ENCODE measurements at places on chromosomes 13 and 19.

- no peak for DNase-seq
- peak overlapping the region; percentile 96 for H3K4me3 ChIP-seq
- H3K27me3 ChIP-seq = no peaks in the 10 kb centered on the region
- H3K4me1 ChIP-seq = no peaks in the 10 kb centered on the region
- H3K36me3 ChIP-seq = no peaks in the 10 kb centered on the region
Measured at GRCh38 chr19:52942386-52943133, 19.3 kb upstream of the ZNF888 start.

- no peak overlapping the region for H3K27ac ChIP-seq
- no peaks in the 10 kb centered on the region for H3K27me3 ChIP-seq
- H3K36me3 ChIP-seq = no peaks in the 10 kb centered on the region
- no peak overlapping the region for H3K4me3 ChIP-seq
Measured at GRCh38 chr13:24630851-24631620, 49.2 kb upstream of the ATP12A start.

GRCh38 chr13:29423050-29423449, 172.4 kb downstream of the SLC7A1 start:
- no peaks in the 10 kb centered on the region for H3K36me3 ChIP-seq
- DNase-seq = no peak
- no peak overlapping the region for H3K27ac ChIP-seq
- H3K4me3 ChIP-seq = no peak overlapping the region

GRCh38 chr13:113916330-113916815, 52.5 kb upstream of the GAS6 start:
- H3K4me1 ChIP-seq = no peaks in the 10 kb centered on the region
- H3K27me3 ChIP-seq = no peaks in the 10 kb centered on the region
- H3K4me3 ChIP-seq = no peak overlapping the region
- H3K36me3 ChIP-seq = no peaks in the 10 kb centered on the region
- no peak for DNase-seq

- no peaks in the 10 kb centered on the region for H3K27me3 ChIP-seq
- no peak for DNase-seq
- H3K4me3 ChIP-seq = no peak overlapping the region
- H3K36me3 ChIP-seq = no peaks in the 10 kb centered on the region
- no peaks in the 10 kb centered on the region for H3K4me1 ChIP-seq
- no peak overlapping the region for H3K27ac ChIP-seq
Measured at GRCh38 chr13:109548374-109548773, 238.0 kb downstream of the IRS2 start.

DNA sequence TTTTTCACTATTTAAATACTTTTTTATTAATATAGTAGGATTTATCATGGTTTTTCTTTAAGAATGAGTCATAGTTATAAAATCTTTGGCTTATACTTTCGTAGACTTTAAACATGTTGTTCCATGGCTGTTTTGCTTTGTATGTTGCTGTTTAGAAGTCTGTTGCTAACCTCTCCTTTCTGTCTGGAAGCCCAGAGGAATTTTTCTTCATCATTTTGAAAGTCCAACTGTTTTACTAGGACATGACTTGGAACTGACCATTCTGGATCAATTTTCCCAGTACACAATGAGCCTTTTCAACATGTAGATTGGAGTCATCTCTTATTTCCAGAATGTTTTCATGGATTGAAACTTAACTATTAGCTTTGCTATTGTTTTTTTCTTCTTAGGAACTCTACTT, 7.9 kb downstream of the CAB39L start:
- H3K36me3 ChIP-seq = no peaks in the 10 kb centered on the region
- no peaks in the 10 kb centered on the region for H3K27me3 ChIP-seq
- DNase-seq = no peak
- H3K4me3 ChIP-seq = no peak overlapping the region

DNA sequence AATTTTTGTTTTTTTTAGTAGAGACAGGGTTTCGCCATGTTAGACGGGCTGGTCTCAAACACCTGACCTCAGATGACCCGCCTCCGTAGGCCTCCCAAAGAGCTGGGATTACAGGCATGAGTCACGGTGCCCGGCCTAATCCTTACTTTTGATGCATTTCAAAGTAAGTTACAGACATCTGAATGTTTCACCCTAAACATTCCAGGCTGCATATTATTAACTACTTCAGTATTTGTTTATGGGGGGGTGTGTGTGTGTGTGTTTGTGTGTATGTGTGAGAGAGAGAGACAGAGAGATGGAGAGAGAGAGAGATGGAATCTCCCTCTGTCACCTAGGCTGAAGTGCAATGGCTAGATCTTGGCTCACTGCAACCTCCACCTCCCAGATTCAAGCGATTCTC, 13.1 kb downstream of the SULT2B1 start:
- no peak overlapping the region for H3K27ac ChIP-seq
- H3K4me1 ChIP-seq = peaks cover 13% of the 10 kb centered on the region
- no peaks in the 10 kb centered on the region for H3K27me3 ChIP-seq
- no peak overlapping the region for H3K4me3 ChIP-seq

DNA sequence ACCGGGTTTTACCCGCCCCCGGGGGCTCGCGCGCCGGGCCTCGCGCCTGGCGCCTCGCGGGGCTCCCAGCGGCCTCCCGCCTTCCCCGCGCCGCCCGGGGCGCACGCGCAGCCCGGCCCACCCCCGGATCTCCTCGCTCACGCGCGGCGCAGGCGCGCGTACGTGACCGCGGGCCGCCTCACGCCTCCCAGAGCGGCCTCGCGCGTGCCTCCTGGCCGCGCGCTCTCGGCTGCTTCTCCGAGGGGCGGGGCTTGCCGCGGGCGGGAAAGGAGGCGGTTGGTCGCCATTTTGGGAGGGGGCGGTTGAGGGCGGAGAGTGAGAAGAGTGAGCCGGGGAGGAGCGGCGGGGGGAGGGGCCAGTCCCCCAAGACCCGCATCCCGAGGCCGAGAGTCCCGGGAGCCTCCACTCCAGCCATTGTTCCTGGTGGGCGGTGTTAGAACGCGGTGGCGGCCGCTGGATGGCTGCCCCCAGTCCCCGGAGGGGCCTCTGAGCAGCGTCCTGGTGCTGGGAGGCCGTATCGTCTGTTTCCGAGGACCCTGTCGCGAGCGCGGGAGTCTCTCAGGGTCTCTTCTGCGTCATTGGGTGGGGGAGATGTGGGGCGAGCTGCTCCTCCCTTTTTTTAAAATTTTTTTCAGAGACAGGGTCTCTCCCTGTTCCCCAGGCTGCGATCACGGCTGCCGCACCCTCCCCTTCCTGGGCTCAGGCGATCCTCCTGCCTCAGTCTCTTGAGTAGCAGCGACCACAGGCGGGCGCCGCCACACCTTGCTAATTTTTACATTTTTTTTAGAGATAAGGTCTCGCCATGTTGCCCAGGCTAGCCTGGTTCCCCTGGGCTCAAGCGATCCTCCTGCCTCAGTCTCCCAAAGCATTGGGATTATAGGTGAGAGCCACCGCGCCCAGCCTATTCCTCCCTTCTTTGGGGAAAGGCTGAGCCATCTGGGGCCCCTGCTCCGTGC, at the start of gene ZNF541:
TSS of gene ZNF541 (minus strand) at position 78 of the 956 bp plus-strand sequence. CDS start 17,292 bp downstream, outside the sequence.
- no peaks in the 10 kb centered on the region for H3K36me3 ChIP-seq
- no peak within 1 kb of the TSS for H3K27ac ChIP-seq
- no peaks in the 10 kb centered on the region for H3K4me1 ChIP-seq
- DNase-seq = no peak
- no peaks in the 10 kb centered on the region for H3K27me3 ChIP-seq

- no peak overlapping the region for H3K4me3 ChIP-seq
- no peaks in the 10 kb centered on the region for H3K4me1 ChIP-seq
- DNase-seq = no peak
- H3K36me3 ChIP-seq = no peaks in the 10 kb centered on the region
- H3K27ac ChIP-seq = no peak overlapping the region
Measured at GRCh38 chr13:98890186-98890585, 87.7 kb downstream of the DOCK9 start.

- no peak for DNase-seq
- no peak overlapping the region for H3K4me3 ChIP-seq
- no peaks in the 10 kb centered on the region for H3K27me3 ChIP-seq
- no peaks in the 10 kb centered on the region for H3K36me3 ChIP-seq
- no peak overlapping the region for H3K27ac ChIP-seq
Measured at GRCh38 chr13:113145496-113145895, 13.0 kb upstream of the PROZ start.

DNA sequence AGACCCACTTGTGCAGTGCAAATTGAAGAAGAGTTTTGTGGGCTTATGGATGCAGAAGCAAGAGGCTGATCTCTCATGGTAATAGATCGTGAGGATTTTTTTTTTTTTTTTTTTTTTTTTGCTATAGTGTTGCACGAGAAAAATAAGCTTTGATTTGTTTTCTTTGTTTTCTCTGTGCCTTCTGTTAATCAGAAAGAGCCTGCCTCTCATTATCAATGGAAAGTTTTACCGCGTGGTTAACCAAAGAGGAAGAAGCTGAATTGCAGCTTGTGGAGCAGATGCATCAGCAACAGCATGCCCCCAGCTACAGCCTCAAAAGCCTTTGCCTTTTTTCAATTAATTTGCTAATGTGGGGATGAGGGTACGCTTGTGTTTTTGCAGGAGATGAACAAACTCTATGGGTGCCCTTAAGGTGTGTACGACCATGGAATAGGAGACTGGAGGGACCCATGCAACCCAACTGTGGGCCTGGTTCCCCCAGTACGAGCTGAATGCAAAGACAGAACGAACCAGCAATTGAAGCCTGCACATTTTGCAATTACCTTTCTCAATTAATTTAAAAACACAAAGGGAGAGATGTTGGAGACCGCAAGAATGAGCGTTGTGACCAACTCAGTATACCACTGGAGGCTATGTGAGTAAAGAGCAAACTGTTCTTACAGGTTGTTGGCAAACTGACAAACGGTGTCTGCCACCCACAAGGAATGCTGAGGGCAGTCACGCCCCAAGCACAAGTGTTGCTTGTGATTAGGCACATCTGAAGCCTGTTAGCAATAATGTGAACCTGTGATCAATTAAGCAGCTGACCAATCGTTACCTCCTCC, 58.6 kb upstream of the SPRY2 start:
- H3K4me1 ChIP-seq = no peaks in the 10 kb centered on the region
- no peaks in the 10 kb centered on the region for H3K27me3 ChIP-seq
- H3K27ac ChIP-seq = no peak overlapping the region
- H3K4me3 ChIP-seq = no peak overlapping the region
- no peaks in the 10 kb centered on the region for H3K36me3 ChIP-seq
- DNase-seq = no peak

GRCh38 chr13:111652676-111653075, 332.2 kb downstream of the TEX29 start:
- H3K36me3 ChIP-seq = no peaks in the 10 kb centered on the region
- no peak for DNase-seq
- H3K4me3 ChIP-seq = no peak overlapping the region
- H3K27ac ChIP-seq = no peak overlapping the region

DNA sequence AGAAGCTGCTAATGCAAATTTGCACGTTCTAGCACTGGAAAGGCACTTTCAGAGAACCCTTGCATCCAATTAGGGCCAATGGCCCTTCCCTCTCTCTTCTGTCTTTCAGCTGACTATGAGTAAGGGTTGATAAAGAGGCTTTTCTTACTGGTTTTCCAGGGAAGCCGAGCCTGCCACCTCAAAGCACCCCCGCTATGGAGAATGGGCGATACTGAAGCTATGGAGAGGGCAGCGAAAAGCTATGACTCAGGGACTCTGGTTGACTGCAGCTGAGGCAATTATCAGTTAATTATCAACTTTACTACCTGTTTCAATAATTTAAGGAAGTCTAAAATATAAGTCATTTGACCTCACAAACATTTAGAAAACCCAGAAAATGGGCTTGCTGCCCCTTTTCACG, 115.8 kb downstream of the TRPC4 start:
- no peak overlapping the region for H3K27ac ChIP-seq
- no peak overlapping the region for H3K4me3 ChIP-seq
- no peaks in the 10 kb centered on the region for H3K36me3 ChIP-seq
- DNase-seq = no peak
- H3K27me3 ChIP-seq = no peaks in the 10 kb centered on the region

GRCh38 chr19:6925801-6926751, 38.7 kb downstream of the ADGRE1 start:
- DNase-seq = no peak
- peak overlapping the region; percentile 20 for H3K4me3 ChIP-seq
- no peak overlapping the region for H3K27ac ChIP-seq
- H3K4me1 ChIP-seq = no peaks in the 10 kb centered on the region
- no peaks in the 10 kb centered on the region for H3K36me3 ChIP-seq

DNA sequence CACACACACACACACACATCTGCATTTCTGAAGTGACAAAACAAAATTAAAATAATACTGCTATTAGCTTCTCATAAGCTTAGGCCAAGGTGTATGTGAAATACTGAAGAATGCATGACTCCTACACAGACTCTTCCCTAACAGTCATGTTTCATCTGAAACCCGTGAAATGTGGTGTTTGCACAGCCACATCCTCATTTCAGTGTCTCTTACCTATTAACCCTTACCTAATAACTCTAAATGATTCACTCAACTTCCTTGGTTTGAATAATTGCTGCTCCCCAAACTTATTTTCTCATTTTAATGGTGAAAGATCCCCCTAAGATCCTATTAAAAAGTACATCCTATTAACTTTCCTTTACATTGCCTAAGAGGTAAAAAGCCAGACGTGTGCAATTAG, 117.6 kb downstream of the MIPEP start:
- no peaks in the 10 kb centered on the region for H3K4me1 ChIP-seq
- no peak overlapping the region for H3K27ac ChIP-seq
- no peaks in the 10 kb centered on the region for H3K27me3 ChIP-seq
- H3K4me3 ChIP-seq = no peak overlapping the region
- no peaks in the 10 kb centered on the region for H3K36me3 ChIP-seq

DNA sequence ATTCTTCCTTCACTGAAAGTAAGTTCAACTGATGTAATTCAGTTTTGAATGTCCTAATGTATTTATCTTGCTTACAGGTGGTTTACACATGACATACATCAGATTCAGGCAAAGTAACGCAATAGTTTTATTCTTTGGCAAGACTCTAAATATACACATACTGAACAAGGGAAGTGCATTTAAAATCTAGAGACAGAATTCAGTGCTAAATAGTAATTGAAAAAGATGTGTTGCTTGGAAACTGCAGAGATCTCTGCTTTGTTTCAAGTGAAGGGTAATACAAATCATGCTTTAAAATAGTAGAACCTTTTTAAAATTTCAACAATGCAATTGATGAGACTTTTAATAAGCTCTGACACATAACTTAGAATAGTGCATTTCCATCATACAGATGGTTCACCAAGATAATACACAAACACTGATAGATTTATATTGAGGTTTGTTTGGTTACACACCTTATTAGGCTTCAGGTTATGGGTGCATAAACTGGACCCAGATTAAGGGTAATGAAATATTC, 581.0 kb upstream of the MIR17HG start:
- no peaks in the 10 kb centered on the region for H3K36me3 ChIP-seq
- H3K4me1 ChIP-seq = no peaks in the 10 kb centered on the region
- no peak overlapping the region for H3K27ac ChIP-seq
- H3K4me3 ChIP-seq = no peak overlapping the region

- no peaks in the 10 kb centered on the region for H3K27me3 ChIP-seq
- no peak overlapping the region for H3K27ac ChIP-seq
Measured at GRCh38 chr13:40024967-40025714, 369.7 kb downstream of the COG6 start.

GRCh38 chr13:105972811-105973590, 562.5 kb downstream of the EFNB2 start:
- H3K36me3 ChIP-seq = no peaks in the 10 kb centered on the region
- no peak overlapping the region for H3K4me3 ChIP-seq
- H3K27ac ChIP-seq = peak overlapping the region; percentile 65
- H3K27me3 ChIP-seq = no peaks in the 10 kb centered on the region
- no peak for DNase-seq
